ENCODE measurements at places on chromosomes 11 and 22.

GRCh38 chr11:71996946-71997345, 1.8 kb upstream of the IL18BP start:
- peaks cover 12% of the 10 kb centered on the region for H3K36me3 ChIP-seq
- no peak for DNase-seq
- no peaks in the 10 kb centered on the region for H3K4me1 ChIP-seq
- H3K27me3 ChIP-seq = no peaks in the 10 kb centered on the region

- H3K27me3 ChIP-seq = peaks cover 24% of the 10 kb centered on the region
- H3K27ac ChIP-seq = no peak overlapping the region
- no peaks in the 10 kb centered on the region for H3K36me3 ChIP-seq
- DNase-seq = peak; percentile 94
- peaks cover 7% of the 10 kb centered on the region for H3K4me1 ChIP-seq
- no peak overlapping the region for H3K4me3 ChIP-seq
Observed at GRCh38 chr11:19646921-19647320, 65.7 kb upstream of the NAV2 start.

GRCh38 chr11:85945788-85946187, 90.6 kb downstream of the CCDC83 start:
- H3K27ac ChIP-seq = no peak overlapping the region
- DNase-seq = no peak
- H3K4me3 ChIP-seq = no peak overlapping the region
- H3K27me3 ChIP-seq = no peaks in the 10 kb centered on the region

DNA sequence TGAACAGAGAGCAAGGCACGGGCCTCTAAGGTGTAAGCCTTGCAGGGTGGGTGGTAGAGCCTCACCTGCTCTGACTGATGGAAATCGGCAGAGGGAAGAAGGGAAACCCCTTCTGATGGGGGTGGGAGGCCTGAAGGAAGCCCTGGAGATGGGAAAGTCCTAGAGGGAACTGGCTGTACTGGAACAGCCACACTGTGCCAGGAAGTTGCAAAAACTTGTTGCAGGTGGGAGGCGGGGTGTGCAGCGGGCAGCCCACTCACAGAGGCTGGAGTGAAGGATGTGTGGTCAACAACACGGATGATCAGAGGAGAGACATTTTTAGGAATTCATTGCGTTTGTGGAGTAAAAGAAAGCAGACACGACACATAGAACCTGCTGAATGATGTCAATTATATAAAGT, 91.3 kb downstream of the ZC3H12C start:
- no peak overlapping the region for H3K27ac ChIP-seq
- H3K4me3 ChIP-seq = no peak overlapping the region
- H3K4me1 ChIP-seq = peaks cover 10% of the 10 kb centered on the region
- H3K36me3 ChIP-seq = no peaks in the 10 kb centered on the region
- H3K27me3 ChIP-seq = peaks cover 10% of the 10 kb centered on the region

DNA sequence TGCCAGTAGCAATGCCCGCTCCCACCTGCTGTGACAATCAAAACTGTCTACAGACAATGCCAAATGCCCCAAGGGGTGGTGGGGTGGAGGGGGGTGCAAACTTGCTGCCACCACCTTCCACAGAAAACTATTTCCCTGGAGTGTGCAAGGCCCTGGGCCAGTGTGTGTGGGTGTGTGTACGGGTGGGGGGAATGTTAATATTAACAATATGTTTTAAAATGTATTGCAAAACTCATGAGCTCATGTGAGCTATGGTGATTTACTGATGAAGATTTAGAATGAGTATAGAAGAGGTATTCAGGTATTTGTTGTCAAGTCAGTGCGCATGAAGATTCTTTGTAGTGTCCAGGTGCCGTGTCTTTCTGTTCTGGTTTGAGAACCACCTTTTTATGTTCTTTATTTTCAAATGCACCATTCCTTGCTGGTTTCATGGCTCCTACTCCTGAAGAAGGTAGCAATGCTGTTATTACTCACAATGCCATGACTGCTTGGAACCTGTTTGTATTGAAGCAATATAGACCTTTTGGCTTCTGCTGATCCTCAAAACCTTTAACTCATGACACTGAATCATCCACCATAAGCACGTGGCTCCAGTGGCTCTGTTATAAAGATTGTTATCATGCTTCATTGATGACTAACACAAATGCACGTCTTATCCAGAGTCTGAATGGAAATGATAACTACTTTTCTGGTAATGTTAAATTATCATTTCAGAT, 29.9 kb upstream of the AQP11 start:
- no peaks in the 10 kb centered on the region for H3K36me3 ChIP-seq
- peaks cover 4% of the 10 kb centered on the region for H3K4me1 ChIP-seq
- H3K27me3 ChIP-seq = no peaks in the 10 kb centered on the region
- H3K27ac ChIP-seq = no peak overlapping the region
- no peak overlapping the region for H3K4me3 ChIP-seq
- DNase-seq = peak; percentile 86

DNA sequence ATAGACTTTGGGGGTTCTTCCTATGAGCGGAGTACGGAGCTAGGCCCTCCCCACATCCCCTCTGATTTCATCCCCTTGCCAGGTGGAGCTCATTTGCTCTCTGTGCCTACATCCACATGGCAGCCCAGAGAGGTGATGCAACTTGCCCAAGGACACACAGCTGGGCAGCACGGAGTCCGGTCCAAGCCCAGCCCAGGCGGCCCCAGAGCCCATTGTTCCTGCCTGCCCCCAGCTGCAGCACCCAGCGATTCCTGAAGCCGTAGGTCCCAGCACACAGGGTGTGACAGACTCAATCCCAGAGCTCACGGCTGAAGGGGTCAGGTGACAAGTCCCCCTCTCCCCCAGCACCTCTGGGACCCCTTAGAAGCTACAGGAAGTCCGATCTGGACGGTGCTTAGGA, 22.2 kb upstream of the RFPL3 start:
- no peak overlapping the region for H3K4me3 ChIP-seq
- no peaks in the 10 kb centered on the region for H3K27me3 ChIP-seq
- H3K4me1 ChIP-seq = no peaks in the 10 kb centered on the region
- no peak for DNase-seq
- no peaks in the 10 kb centered on the region for H3K36me3 ChIP-seq

GRCh38 chr11:113554526-113554925, 79.3 kb upstream of the DRD2 start:
- no peaks in the 10 kb centered on the region for H3K36me3 ChIP-seq
- H3K4me1 ChIP-seq = peaks cover 20% of the 10 kb centered on the region
- no peaks in the 10 kb centered on the region for H3K27me3 ChIP-seq
- no peak overlapping the region for H3K4me3 ChIP-seq
- no peak overlapping the region for H3K27ac ChIP-seq

DNA sequence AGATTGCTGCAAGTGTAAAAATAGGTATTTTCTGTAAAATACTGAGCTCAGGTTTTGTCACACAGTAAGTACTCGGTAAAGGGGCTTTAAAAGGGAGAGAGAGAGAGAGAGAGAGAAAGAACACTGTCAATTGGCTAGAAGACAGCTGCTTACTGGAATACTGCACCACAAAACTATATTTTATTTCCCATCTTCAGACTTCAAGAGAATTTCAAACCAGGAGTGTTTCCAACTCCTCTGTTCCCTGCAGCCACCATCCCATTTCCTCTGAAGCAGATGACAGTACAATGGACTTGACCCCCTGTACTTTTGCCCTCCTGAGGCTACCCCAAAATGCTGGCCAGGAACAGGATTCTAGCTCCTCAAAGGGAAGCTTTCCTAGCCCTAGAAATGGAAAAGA, 89.7 kb downstream of the RELT start:
- no peaks in the 10 kb centered on the region for H3K36me3 ChIP-seq
- no peak overlapping the region for H3K4me3 ChIP-seq
- H3K27ac ChIP-seq = no peak overlapping the region
- no peak for DNase-seq

GRCh38 chr22:31748490-31748889, 1.4 kb downstream of the PRR14L start:
- H3K36me3 ChIP-seq = no peaks in the 10 kb centered on the region
- DNase-seq = no peak
- peaks cover 25% of the 10 kb centered on the region for H3K4me1 ChIP-seq
- no peaks in the 10 kb centered on the region for H3K27me3 ChIP-seq
- H3K4me3 ChIP-seq = peak overlapping the region; percentile 93
- no peak overlapping the region for H3K27ac ChIP-seq

DNA sequence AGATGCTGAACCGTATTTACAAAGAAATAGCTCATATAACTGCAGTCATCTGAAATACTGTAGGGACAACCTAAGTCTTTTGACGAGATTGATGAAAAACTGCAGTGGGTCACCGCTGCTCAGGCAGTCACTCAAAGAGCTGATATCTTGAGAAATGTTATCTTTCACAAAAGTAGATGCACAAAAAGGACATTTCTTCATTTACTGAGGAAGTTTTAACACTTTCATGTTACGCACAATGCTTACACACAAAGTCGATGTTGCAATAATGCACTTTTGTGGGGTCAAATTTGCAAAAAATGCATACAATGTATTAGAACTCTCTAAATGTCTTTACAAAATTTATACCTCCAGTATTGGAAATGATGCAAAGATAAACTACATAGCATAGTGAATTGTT, 16.2 kb upstream of the OR10V1 start:
- DNase-seq = no peak
- no peaks in the 10 kb centered on the region for H3K36me3 ChIP-seq
- H3K4me1 ChIP-seq = no peaks in the 10 kb centered on the region
- H3K27ac ChIP-seq = no peak overlapping the region
- no peaks in the 10 kb centered on the region for H3K27me3 ChIP-seq
- H3K4me3 ChIP-seq = no peak overlapping the region

GRCh38 chr11:67056267-67057204, at the start of gene RHOD:
Gene RHOD, plus strand, starts transcription at chr11:67056847. Its CDS starts 56 bp downstream, at chr11:67056903.
- H3K4me3 ChIP-seq = peak within 1 kb of the TSS; percentile 54
- H3K27me3 ChIP-seq = no peaks in the 10 kb centered on the region
- no peaks in the 10 kb centered on the region for H3K36me3 ChIP-seq
- no peak for DNase-seq
- peaks cover 44% of the 10 kb centered on the region for H3K4me1 ChIP-seq

DNA sequence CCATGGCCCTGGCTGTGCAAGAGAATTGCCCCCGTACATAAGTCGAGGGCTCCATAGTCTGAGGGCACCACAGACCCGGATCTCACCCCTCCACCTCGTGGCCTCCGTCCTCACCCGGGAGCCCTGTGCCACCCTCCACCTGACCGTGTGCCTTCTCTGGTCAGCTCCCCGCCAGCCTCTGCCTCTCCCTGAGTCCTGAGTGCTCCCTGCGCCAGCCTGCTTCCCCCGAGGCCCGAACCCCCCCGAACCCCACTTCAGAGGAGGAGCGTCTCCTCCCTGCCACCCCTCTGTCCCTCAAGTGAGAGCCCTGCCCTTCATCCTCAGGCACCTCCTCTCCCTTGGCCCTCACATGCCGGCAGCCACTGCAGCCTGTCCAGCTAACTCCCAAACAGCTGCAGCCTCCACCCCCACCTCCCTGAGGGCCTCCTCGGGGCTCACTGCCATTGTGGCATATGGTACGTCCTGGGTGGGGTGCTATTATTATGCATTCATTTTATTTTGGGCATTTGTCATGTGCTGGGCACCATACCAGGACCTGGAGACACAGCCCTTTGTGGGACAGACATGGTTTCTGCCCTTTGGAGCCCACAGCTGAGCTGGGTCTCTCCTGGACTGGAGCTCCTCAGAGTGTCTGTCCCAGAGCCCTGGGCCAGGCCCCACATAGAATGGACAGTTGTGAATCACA, 67.2 kb downstream of the MYO7A start:
- no peak overlapping the region for H3K4me3 ChIP-seq
- H3K36me3 ChIP-seq = no peaks in the 10 kb centered on the region
- no peak overlapping the region for H3K27ac ChIP-seq
- no peak for DNase-seq

DNA sequence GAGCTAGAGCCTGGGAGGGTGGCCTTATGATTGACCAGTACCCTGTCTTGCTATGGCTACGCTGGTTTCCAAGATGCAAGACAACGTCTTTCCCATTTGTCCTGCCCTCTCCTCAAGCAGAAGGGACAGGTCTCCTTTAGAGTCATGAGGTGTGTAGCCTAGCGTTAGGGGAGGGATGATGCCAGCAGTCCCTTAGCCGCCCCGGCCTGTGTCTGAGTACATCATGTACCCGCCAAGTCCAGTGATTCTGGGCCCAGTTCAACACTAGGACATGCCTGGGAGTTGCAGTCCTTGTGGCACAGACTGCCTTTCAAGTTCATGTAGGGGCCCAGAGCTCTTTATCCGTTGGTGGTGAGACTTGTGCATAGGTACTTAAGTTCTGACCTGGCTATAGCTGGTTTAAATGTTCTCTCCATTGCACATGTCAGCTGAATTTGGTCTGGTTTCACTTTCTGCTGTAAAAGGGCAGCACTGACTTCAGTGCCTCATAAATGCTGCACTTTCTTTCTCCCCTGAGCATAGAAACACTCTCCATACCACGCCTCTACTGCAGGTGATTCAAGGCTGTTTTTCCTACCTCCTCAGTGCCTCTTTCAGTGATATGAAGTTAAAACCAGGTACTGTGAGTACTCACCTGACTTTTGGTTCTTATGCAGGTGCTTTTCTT, 151.1 kb downstream of the METTL15 start:
- H3K4me3 ChIP-seq = no peak overlapping the region
- no peak for DNase-seq
- no peak overlapping the region for H3K27ac ChIP-seq
- H3K36me3 ChIP-seq = no peaks in the 10 kb centered on the region
- H3K4me1 ChIP-seq = no peaks in the 10 kb centered on the region

DNA sequence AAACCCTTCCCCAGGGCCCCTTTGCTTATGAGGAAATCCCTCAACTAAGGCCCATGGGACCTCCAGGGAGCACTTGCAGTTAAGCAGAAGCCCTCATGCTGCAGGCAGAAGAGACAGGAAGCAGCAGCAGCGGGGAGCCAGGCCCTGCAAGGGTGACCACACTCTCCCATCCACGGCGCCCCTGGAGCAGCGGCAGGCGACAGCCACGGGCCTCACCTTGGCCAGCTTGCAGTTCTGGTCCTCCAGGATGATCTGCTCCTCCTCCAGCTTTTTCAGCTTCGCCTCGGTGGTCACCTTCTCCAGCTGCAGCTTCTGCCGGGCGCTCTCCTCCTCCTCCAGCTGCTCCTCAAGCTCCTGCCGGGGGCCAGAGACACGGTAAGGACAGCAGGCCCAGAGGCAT, 47.0 kb downstream of the APOL1 start:
- no peak overlapping the region for H3K27ac ChIP-seq
- no peaks in the 10 kb centered on the region for H3K27me3 ChIP-seq
- H3K4me3 ChIP-seq = no peak overlapping the region
- DNase-seq = no peak
- H3K4me1 ChIP-seq = peaks cover 16% of the 10 kb centered on the region
- peaks cover 93% of the 10 kb centered on the region for H3K36me3 ChIP-seq

GRCh38 chr22:35601743-35602615, 15.2 kb downstream of the MB start:
- no peaks in the 10 kb centered on the region for H3K36me3 ChIP-seq
- no peaks in the 10 kb centered on the region for H3K27me3 ChIP-seq
- H3K4me1 ChIP-seq = peaks cover 18% of the 10 kb centered on the region
- H3K4me3 ChIP-seq = no peak overlapping the region
- peak; percentile 71 for DNase-seq

DNA sequence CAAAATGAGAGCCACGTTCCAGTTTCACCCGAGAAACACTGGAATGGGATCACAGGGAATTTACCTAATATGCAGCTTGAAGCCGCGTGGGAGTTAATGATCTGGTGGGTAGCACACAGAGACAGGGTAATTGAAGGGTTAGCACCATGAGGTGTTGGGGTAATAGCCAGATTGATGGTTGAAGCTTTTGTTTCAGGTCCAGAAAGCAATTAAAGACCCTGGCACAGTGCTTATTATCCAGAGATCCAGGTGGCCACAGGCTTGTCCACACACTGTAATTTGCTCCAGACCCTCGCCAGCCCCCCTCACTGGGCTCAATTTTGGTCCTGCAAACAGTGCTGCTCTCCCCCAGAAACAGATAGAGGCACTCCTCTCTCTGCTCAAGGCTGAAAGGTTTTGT, 282.5 kb upstream of the ISX start:
- no peak for DNase-seq
- no peak overlapping the region for H3K27ac ChIP-seq
- H3K27me3 ChIP-seq = no peaks in the 10 kb centered on the region
- no peaks in the 10 kb centered on the region for H3K36me3 ChIP-seq

GRCh38 chr11:37595845-37596244, 997.8 kb upstream of the RAG2 start:
- H3K4me3 ChIP-seq = no peak overlapping the region
- DNase-seq = no peak
- no peaks in the 10 kb centered on the region for H3K36me3 ChIP-seq
- H3K27me3 ChIP-seq = no peaks in the 10 kb centered on the region

Data from astrocyte (in vitro differentiated cells and primary cell).